ENCODE measurements at places on chromosomes 13 and 19.

- no peak for DNase-seq
Observed at GRCh38 chr13:79837741-79838450, 356.9 kb downstream of the NDFIP2 start.

GRCh38 chr13:97319113-97319720, 97.1 kb downstream of the MBNL2 start:
- no peak for DNase-seq

- DNase-seq = no peak
Observed at GRCh38 chr19:2678044-2678671, 24.3 kb downstream of the GNG7 start.

DNA sequence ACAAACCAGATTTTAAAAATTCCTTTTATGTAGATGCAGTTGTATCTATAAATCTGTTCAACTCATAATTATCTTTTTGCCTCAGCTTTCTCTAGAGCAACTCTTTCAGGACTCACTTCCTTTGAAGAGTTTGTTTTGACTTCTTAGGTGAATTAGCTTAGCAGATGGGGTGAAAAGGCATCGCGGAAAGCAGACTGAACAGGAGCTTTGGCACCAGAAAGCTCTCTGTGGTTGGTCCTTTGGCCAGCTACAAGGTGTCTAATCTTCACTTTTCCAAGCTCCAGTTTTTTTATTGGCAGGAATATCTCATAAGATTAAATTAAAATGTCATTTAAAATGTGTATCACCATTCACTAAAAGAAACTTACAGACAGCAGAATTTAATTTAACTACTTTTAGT, 60.6 kb upstream of the KLF12 start:
- no peak for DNase-seq

Measured in stimulated activated CD4-positive, alpha-beta T cell treated with anti-CD3 and anti-CD28 coated beads, Interleukin-12 subunit alpha, Interleukin-12 subunit beta, amount 100 ng/mL, for 4 hours (primary cell).